ENCODE measurements at places on chromosomes 3 and 15.

GRCh38 chr3:140166861-140167599, 232.0 kb downstream of the CLSTN2 start:
- no peak for DNase-seq

DNA sequence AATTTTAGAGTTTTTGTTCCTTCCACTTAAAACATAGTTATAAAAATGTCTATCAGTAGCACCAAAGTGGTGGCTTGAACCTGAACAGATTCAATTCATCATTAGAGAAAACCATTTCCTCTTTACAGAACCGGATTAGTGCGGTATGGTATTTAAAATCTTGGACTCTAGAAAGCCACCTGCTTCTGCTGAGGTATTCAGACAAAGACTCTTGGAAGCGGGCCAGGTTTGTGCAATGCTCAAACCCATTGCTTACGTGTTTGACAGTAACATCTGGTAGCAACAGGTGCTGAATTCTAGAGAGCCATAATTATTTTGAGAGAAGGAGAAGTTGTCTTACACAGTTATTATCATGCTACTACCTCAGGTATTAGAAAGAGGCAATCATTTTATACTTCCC, 290.5 kb downstream of the NAALADL2 start:
- peak; percentile 100 for DNase-seq

- no peak for DNase-seq
Observed at GRCh38 chr3:49388289-49388820, 23.4 kb downstream of the RHOA start.

DNA sequence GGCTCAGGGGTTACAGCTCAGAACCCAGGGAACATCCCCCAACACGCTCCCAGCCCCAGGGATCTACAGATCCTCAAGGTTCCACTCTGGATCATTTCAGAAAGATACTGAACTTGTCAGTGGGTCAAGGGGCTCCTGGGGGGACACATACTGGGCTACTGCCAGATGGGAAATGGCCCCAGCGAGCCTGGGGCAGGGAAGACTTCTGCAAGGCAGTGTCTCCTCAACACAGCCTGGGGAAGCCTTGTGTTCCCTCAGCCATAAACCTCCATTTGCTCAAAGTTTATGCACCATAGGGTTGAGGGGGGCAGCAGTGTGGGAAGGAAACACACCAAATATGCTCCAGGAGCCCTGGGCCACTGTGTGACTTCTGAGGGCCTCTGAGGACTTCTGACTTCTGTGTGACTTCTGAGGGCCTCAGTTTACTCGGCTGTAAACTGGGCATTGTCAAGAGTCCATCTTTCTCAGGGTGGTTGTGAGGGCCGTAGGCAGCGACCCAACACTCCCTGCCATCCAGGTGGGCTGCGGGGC, 58.4 kb downstream of the IQSEC1 start:
- DNase-seq = no peak

- no peak for DNase-seq
Observed at GRCh38 chr15:42695527-42696071, 41.3 kb downstream of the CDAN1 start.
